ENCODE measurements at places on chromosomes 3 and 15. TPM values are rescaled to one million over a fixed set of nuclear protein-coding genes. Genes with fewer than 3 reads are reported as not detected.
A peak's percentile ranks its signal among the peaks of the same experiment; 100 is the strongest.

The TRIM71 gene
- not detected for total RNA-seq

GRCh38 chr3:31157893-31158620, 263.6 kb upstream of the GADL1 start:
- DNase-seq: no peak

- DNase-seq: no peak
Measured at GRCh38 chr15:52057996-52058395, 39.0 kb downstream of the MAPK6 start.

The RASSF1 gene
- total RNA-seq: 65.4 TPM

DNA sequence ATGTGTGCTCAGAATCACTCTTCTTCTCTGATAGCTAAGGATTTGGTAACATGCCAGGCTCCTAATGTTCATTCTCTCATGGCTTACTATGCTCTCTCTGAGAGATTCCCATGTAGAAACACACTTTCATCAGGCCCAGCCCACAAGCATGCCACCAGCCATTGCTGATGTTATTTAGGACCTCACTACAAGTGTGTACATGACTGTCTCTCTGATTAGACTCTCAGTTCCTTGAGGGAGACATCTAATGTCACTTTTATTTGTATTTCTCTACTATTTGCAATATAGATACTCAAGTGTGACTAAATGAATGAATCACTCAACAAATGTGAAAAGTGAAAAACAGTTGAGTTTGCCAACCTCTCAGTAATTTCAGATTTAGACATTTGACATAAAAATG, 84.3 kb upstream of the ARL6 start:
- no peak for DNase-seq

GRCh38 chr3:25572336-25572735, 92.4 kb downstream of the TOP2B start:
- DNase-seq: no peak

The HEG1 gene
- total RNA-seq: 47.0 TPM

GRCh38 chr3:4680227-4680691, 187.1 kb downstream of the ITPR1 start:
- DNase-seq: no peak

DNA sequence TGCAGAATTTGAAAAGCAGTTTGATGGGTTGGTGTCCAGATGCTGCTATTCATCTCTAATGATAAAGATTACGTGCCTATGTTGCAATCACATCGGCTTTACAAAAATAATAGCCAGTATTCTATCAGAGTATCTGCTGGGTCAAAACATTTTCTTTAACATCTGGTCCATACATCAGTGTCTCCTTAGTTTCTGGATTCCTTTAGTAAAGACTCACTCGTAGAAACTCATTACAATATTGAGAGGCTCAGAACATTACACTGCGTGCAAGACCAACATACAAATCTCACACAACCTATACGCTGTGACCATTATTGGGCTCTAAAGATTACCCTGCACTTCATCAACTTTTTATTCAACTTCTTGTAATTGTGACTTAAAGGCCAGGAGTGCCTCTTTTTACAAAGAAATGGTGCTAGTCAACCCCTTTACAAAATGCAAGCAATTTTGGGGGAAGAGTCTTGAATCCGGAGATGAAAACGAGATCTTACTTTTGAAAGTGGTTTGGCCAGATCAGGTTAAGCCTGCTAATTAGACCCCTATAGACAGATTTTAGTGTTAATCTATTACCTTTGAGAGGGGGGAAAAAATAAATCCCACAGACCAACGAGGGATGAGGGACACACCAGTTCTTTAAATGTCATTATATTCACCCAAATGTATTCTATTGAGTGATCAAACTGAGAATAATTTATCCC, 2.9 kb downstream of the TRA2B start:
- no peak for DNase-seq

DNA sequence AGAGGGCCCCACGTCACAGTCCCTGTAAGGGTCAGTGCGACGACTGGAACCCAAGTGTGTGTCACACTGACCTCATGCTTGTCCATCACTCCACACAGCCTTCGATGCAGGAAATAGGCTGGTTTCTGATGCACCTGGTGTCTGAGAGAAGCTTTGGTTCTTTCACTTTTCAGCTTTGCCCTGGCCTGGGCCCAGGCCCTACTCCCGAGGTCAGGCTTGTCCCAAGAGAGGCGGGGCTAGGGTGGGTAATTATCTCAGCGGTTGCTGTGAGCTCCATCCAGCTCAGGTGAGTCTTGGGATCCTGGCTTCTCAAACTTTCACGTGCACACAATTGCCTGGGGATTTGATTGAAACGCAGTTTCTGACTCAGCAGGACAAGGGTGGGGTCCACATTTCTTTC, 19.6 kb upstream of the CHRNB4 start:
- DNase-seq: no peak

The GRAMD1C gene
- 2.3 TPM for total RNA-seq

GRCh38 chr3:4584456-4585249, 91.5 kb downstream of the ITPR1 start:
- DNase-seq: peak; percentile 70

- no peak for DNase-seq
Measured at GRCh38 chr3:126737527-126737926, 33.5 kb downstream of the CHCHD6 start.

The PLSCR5 gene
- total RNA-seq: not detected

The CD80 gene
- 0.62 TPM for total RNA-seq

DNA sequence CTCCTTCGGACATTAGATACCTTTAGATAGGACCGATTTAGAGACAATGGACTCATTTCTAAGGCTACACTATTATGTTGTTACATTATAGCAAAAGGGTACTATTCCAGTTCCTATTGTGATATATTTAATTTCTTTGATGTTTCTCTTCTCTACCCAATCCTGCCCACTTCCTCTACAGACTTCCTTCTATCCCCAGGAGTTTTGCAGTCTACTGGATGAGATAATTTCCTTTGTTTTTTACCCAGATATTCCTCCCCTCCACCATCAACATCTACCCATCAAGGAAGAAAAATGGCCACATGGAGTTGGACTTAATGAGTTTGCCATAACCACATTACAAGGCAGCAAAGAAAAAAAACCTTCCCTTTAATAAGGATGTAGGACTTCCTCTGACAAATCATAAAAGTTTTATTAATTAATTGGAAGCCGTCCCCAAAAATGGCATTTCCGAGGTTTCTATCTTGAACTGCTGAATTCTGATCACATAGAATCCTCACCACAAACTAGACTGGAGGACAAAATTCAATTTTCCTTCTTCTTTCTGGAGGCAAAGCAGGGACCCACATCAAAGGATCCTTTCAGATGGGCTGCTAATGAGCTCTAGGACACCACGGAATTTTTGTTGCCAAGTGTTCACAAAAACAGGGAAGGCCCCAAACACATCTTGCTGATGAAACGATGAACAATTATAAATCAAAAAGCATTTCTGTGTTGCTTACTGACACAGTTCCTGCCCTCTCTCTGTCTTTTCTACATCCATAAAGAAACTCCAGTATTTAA, 33.4 kb downstream of the FRMD4B start:
- DNase-seq: no peak

- no peak for DNase-seq
Measured at GRCh38 chr3:5489536-5489935, 302.0 kb downstream of the EDEM1 start.

The PRR20G gene
- not detected for total RNA-seq

DNA sequence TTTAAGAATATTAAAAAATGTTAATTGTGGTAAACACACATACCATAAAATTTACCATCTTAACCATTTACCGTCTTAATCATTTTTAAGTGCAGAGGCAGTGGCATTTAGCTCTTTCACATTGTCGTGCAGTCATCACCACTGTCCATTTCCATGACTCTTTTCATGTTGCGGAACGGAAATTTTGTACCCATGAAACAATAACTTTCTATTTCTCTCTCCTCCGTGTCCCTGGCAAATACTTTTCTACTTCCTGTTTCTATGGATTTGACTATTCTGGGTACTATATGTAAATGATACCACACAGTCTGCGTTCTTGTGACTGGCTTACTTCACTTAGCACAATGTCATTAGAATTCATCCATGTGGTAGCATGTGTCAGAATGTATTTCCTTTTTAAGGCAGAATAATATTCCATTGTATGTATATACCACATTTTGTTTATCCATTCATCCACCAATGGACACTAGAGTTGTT, 27.9 kb downstream of the AKAP13 start:
- DNase-seq: no peak

DNA sequence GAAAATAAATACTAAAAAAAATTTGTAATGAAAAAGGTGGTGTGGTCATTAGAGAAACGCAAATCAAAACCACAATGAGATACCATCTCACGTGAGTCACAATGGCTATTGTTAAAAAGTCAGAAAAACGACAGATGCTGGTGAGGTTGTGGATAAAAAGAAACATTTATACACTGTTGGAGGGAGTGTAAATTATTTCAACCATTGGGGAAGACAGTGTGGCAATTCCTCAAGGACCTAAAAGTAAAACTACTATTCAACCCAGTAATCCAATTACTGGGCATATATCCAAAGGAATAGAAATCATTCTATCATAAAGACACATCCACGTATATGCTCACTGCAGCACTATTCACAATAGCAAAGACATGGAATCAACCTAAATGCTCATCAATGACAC, 120.3 kb downstream of the MYO9A start:
- no peak for DNase-seq

The GOLGA8S gene
- total RNA-seq: 3.8 TPM

DNA sequence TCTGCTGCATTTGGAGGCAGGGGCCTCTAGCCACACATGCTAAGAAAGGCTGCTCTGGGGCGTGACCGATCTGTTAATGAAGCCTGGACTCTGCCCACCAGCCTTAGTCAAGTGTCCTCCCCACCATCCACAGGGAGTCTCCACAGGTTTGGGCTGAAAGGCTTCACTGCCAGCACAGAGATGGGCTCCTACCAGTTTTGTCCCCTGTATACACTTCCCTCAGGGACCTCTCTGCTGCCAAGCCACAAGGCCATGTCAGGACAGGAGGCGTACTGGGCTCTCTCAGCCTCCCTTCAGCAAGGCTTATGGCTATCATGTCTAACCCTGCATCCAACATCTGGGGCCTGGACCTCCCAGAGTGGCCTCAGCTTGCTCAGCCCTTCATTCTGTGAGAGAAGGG, 23.5 kb downstream of the KIF9 start:
- DNase-seq: no peak
